ENCODE measurements at places on chromosomes 7 and 10. TPM values are rescaled to one million over a fixed set of nuclear protein-coding genes. Genes with fewer than 3 reads are reported as not detected.
A peak's percentile ranks its signal among the peaks of the same experiment; 100 is the strongest.

EIF5AL1 gene
- total RNA-seq: 0.55 TPM

NODAL gene
- total RNA-seq: not detected

SFTPA1 gene
- total RNA-seq: not detected

AZGP1 gene
- total RNA-seq: 4.7 TPM

ZNF679 gene
- not detected for total RNA-seq

KIN gene
- total RNA-seq: 6.0 TPM

UCMA gene
- total RNA-seq: not detected

DNA sequence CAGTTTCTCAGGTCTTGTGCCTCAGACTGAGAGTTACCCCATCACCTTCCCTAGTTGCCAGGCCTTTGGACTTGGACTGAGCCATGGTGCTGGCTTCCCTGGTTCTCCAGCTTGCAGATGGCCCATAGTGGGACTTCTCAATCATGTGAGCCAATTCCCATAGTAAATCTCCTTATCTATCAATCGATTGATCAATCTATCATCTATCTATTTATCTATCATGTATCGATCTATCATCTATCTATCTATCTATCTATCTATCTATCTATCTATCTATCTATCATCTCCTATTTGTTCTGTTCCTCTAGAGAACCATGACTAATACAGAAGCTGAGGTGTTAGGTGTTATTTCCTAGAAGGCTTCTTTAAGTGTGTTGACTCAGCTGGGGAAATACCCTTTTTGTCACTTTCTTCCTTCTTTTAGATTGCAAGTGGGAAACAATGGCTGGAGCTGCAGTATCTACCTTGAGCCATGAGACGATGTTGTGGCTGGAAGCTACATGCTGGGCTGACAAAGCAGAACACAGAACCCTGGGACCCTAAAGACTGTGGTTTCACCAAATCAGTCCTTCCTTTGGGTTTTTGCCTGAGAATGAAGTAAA, 234.7 kb upstream of the GLI3 start:
- DNase-seq: no peak
- no peaks in the 10 kb centered on the region for H3K27me3 ChIP-seq
- H3K4me3 ChIP-seq: no peak overlapping the region
- H3K36me3 ChIP-seq: no peaks in the 10 kb centered on the region

DNA sequence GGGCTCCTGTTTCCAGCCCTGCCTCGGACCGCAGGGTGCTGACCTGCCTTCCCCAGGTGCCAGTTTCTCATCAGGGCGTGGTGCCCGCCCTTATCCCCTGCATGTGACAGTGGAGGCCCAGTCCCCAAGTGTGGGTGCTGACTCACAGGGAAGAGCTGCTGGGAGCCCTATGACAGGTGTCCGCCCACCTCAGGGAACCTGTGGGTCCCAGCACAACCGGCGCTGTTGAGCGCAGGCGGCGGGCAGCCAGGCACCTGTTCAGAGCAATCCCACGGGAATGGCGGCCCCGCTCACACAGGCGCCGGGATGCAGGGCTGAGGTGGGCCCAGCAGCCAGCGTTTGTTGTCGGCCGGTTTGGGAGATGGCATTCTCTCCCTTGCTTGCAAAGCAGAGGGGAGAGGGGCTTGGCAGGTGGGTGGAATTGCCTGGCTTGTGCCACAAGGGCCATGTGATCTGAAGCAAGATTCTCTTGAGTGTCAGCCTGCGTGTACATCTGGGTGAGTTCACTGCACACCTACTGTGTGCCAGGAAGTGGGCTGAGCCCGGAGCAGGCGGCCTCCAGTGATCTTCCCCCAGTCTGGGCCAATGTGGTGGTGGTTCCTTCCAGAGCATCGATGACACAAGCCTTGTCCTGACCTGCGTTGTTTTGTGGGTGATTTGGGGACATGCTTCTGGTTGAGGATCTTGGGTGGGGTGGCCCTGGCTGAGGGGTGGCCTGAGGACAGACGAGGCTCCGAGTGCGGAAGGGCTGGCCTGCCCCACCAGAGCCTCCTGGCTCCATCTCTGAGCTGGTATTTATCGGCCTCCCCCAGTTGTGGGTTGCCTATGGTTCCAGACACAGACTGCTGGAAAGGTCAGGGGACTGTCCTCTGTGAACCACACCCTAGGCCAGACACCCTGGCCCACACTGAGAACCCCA, 2.4 kb downstream of the PWWP2B start:
- DNase-seq: peak; percentile 27
- H3K27me3 ChIP-seq: no peaks in the 10 kb centered on the region
- H3K36me3 ChIP-seq: no peaks in the 10 kb centered on the region
- H3K27ac ChIP-seq: peak overlapping the region; percentile 18
- no peak overlapping the region for H3K4me3 ChIP-seq

- H3K4me3 ChIP-seq: no peak overlapping the region
- H3K27me3 ChIP-seq: no peaks in the 10 kb centered on the region
- peak; percentile 44 for DNase-seq
- no peaks in the 10 kb centered on the region for H3K36me3 ChIP-seq
- no peak overlapping the region for H3K27ac ChIP-seq
- no peaks in the 10 kb centered on the region for H3K4me1 ChIP-seq
Measured at GRCh38 chr10:124296121-124296812, 122.5 kb downstream of the OAT start.

GRCh38 chr7:45977256-45977780, 56.2 kb upstream of the IGFBP3 start:
- H3K36me3 ChIP-seq: no peaks in the 10 kb centered on the region
- no peaks in the 10 kb centered on the region for H3K27me3 ChIP-seq
- peaks cover 19% of the 10 kb centered on the region for H3K4me1 ChIP-seq
- H3K27ac ChIP-seq: peak overlapping the region; percentile 60
- H3K4me3 ChIP-seq: no peak overlapping the region
- no peak for DNase-seq

GRCh38 chr7:84193747-84194146, 842 bp downstream of the SEMA3A start:
- peak overlapping the region; percentile 75 for H3K27ac ChIP-seq
- no peaks in the 10 kb centered on the region for H3K27me3 ChIP-seq

- no peaks in the 10 kb centered on the region for H3K27me3 ChIP-seq
- no peaks in the 10 kb centered on the region for H3K4me1 ChIP-seq
- DNase-seq: peak; percentile 92
- no peaks in the 10 kb centered on the region for H3K36me3 ChIP-seq
- H3K4me3 ChIP-seq: no peak overlapping the region
Measured at GRCh38 chr7:80859272-80859970, 59.4 kb downstream of the SEMA3C start.

DNA sequence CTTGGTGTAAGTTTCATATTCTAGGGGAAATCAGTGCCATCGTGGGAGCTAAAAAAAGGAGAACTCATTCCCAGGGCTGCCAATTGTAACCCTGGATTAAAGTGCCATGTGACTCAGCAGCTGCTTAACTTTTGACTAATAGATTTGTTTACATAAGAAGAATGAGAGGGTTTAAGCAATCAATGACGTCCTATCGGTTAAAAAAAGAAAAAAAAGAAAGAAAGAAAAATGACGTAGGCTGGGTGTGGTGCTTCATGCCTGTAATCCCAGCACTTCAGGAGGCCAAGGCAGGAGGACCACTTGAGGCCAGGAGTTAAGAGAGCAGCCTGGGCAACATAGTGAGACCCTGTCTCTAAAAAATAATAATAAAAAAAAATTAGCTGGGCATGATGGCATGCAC, 116.2 kb upstream of the AFAP1L2 start:
- no peaks in the 10 kb centered on the region for H3K36me3 ChIP-seq
- H3K27ac ChIP-seq: no peak overlapping the region
- H3K4me3 ChIP-seq: no peak overlapping the region
- no peaks in the 10 kb centered on the region for H3K27me3 ChIP-seq
- no peak for DNase-seq

DNA sequence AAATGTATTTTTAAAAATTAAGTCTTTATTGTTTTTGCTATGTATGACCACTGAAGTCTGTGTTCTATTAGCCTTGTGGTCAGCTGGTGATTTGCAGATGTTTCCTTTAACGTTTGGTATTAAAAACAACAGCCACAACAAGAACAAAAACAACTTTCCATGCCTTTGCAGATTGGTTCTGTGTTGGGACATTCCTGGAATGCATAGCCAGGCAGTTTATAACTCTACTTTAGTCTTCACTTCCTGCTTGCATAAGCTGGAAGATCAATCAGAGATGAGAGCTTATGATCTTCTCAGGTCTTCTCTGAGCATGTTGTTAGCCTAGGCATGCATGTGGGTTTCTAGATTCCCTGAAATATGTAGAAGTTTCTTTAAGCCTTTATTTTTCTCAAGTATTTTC, 58.9 kb upstream of the SEMA3C start:
- H3K4me3 ChIP-seq: no peak overlapping the region
- no peaks in the 10 kb centered on the region for H3K4me1 ChIP-seq
- H3K27ac ChIP-seq: no peak overlapping the region
- DNase-seq: no peak
- no peaks in the 10 kb centered on the region for H3K36me3 ChIP-seq
- no peaks in the 10 kb centered on the region for H3K27me3 ChIP-seq

DNA sequence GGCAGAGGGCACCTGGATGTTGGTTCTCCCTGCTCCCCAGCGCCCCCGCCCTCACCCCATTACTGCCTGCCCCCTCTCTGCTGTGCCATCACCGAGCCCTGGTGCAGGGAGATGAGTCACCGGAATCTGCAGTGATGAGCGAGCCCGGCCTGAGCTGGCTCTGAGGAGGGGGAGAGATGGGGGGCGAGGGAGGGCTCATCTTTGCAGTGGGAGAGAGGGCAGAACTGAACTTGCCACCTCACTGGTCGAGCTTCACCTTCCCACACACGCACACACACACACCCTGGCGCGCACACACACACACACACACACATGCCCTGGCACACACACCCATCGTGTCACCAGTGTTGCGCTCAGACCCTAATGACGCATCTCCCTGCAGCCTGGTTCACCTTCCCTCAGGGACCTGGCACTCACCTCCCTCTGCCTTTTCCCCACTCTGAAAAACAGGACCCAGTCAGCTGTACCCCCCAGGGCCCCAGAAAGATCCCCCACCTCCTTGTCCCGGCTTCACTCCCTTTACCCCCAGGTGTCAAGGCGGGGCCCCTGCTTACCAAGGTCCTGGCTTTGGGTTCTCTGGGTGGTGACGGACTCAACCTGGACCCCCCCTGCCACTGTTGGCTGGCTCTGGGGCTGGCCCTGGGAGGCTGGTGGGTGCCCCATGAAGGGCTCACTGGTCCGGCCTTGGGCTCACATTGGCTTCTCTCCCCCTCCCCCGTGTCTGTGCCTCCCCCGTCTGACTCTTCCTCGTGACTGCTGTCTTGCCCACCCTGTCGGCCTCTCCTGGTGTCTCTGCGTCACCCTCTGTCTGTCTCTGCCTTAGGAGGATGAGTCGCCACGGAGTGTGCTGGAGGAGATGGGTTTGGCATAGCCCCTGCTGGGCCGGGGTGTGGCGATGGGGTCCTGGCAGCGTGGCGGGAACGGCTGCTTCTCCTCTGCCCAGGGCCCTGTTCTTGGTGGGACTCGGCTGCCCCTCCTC, 5.4 kb downstream of the VGF start:
- no peaks in the 10 kb centered on the region for H3K4me1 ChIP-seq
- no peak overlapping the region for H3K27ac ChIP-seq
- no peak overlapping the region for H3K4me3 ChIP-seq
- peaks cover 22% of the 10 kb centered on the region for H3K36me3 ChIP-seq
- H3K27me3 ChIP-seq: peaks cover 28% of the 10 kb centered on the region

DNA sequence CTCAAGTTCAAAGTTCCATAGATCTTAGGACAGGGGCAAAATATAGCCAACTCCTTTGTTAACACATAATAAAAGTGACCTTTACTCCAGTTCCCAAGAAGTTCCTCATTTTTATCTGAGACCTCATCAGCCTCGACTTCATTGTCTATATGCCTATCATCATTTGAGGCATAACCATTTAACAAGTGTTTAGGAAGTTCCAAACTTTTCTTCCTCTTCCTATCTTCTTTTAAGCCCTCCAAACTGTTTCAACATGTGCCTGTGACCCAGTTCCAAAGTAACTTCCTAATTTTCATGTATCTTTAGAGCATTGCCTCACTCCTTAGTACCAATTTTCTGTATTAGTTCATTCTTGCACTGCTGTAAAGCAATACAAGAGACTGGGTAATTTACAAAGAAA, 569.1 kb downstream of the ANKRD7 start:
- H3K27me3 ChIP-seq: no peaks in the 10 kb centered on the region
- no peak overlapping the region for H3K4me3 ChIP-seq
- H3K27ac ChIP-seq: no peak overlapping the region

DNA sequence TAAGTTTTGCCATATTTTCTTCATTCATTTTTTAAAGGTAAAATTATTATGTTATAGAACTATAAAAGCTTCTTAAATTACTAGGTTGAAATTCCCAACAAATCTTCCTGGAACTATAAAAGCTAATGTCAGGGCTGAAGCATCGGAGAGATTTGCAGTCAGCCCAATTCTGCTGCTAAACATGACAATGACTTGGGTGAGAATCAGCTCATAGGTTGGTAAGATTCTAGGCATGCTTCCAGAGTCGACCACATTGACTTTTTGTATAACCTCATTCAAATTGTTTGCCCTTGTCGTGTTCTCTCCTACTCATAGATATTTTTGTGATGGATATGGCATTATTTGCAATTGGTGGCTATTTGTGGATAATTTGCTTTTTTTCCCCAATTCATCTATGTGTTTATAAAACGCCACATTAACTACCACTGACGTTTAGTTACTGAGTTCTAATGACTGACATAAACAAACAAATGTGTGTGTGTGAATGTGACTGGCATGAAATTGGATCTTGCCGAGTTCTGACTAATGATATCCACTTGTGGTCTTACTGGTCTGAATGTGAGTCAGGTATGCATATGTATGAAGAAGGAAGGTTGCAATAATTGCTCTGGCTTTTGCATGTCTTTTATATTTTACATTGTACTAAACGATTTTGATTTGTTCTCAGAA, 579.8 kb downstream of the PARD3 start:
- DNase-seq: no peak
- no peaks in the 10 kb centered on the region for H3K4me1 ChIP-seq
- no peaks in the 10 kb centered on the region for H3K36me3 ChIP-seq
- no peak overlapping the region for H3K4me3 ChIP-seq
- no peak overlapping the region for H3K27ac ChIP-seq

- no peak overlapping the region for H3K4me3 ChIP-seq
- no peaks in the 10 kb centered on the region for H3K36me3 ChIP-seq
- H3K27ac ChIP-seq: no peak overlapping the region
Measured at GRCh38 chr10:48541144-48541795, 63.6 kb downstream of the ARHGAP22 start.

- no peak for DNase-seq
- no peaks in the 10 kb centered on the region for H3K4me1 ChIP-seq
- H3K27ac ChIP-seq: no peak overlapping the region
Measured at GRCh38 chr10:59036311-59037017, 140.0 kb upstream of the PHYHIPL start.
